ENCODE measurements at places on chromosomes 16 and 17.

DNA sequence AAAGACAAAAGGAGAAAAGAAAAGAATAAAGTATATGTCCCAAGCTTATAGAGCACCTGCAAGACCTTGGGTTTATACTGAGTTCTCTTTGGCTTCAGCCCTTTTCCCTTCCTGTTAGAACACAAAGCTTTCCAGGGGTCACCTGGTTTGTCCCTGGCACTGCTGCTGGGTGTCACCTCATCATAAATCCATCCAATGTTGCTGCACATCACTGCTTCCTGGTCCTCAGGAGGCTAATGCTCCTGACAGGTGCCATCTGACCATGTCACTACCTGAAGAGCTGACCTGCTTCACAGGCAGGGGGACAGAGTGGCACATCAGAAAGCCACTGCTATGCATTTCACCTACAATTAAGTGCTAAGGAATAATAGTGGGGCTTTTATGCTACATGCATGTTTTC lies 164.6 kb upstream of the ELAC2 start:
- DNase-seq: no peak

DNA sequence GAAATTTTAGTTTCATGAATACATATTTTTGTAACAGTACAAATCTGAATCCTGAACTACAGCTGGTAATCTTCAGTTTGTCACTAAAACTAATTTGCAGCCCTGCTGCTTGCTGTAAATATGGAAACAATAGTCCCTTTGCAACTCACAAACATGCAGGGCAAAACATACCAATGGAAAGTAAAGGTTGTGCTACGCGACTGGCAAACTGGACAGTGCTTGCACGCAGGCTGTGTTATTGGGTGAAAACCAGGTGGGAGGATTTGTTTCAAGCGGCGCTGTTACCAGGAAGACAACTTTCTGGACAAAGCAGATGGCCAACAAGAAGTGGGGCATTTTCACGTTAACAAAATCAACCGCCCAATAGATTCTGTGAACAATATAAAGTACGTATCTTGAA lies 93.5 kb downstream of the CDYL2 start:
- no peak for DNase-seq

DNA sequence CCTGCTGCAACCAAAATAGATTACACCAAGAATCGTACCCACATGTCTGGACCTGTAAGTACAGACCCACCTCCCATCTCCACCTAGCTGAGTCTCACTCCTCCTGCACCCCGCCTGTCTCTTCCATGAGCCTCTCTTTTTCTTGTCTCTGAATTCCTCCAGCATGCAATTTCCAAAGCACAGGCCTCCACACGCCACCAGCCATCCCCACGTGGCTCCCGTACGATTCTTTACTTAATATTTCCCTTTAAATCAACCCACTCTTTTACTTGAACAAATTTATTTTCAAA lies 1.2 kb downstream of the RPH3AL start:
- no peak for DNase-seq

DNA sequence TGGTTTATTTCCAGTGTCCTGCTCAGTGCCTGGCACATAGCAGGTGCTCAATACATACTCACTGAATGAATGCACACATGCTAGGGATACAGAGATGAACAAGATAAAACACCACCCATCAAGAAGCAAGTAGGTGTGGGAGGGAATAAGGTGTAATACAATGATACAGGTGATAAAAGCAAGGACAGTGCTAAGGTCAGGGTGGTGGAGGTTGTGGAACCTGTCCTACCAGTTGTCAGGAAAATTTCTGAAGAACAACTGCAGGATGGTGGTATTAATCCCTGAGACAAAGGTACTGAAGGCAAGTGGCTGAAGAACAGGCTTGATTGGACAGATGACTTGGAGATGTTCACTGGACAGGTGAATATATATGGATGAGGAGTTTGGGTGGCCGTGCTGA lies 1.8 kb downstream of the KNOP1 start:
- no peak for DNase-seq

GRCh38 chr17:49992933-49993422 lies 2.0 kb downstream of the DLX3 start:
- no peak for DNase-seq

GRCh38 chr17:8506145-8506544 lies 70.5 kb downstream of the NDEL1 start:
- no peak for DNase-seq

Data from inflammatory macrophage treated with lipopolysaccharide for 1 hour (primary cell).